ENCODE measurements at places on chromosomes 7 and 10.

GRCh38 chr7:44046321-44047061 is 2.0 kb downstream of the DBNL start:
- no peak for DNase-seq

GRCh38 chr7:151349507-151349853 is 7.9 kb downstream of the NUB1 start:
- DNase-seq = no peak

GRCh38 chr10:80579849-80580637 is 42.3 kb downstream of the SH2D4B start:
- DNase-seq = no peak

DNA sequence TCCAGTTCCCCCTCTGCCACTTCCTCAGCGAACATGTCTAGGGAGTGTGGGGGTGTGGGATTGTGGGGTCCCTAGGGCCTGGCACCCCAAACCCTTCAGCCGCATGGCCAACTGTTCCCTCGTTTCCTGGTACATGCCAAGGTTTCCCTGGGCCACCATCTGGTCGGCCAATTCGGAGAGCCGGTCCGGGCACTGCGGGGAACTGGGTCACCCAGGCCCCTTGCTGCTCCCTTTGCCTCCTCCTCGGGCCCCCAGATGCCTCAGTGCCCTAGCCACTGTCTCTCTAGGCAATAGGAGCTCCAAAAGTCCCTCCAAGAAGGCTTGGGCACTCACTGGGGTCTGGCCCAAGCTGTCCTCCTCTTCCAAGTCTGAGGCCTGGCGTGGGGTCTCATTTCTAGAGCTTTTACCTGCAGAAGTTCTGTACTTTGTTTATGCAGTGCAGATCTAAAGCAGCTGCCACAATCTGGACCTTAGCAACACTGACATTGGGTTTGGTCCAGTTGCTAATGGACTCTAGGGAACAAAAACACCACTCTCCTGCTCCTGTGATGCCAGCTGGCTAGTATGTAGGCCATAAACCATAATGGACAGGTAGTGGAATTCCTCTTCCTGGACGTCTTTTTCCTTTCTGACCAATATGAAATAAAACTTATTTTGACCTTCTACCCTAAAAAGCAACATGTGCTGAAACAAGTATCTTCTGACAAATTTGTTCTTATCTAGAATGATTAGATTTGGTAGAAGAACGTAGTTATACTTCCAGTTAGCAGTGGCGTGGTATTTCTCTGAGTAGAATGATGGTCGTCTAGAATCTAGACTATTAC is 172.9 kb downstream of the LRRC4 start:
- no peak for DNase-seq

- DNase-seq = no peak
These were observed 115.0 kb downstream of the DNAJB9 start for GRCh38 chr7:108684629-108685028.

GRCh38 chr10:32330214-32330613 is 16.7 kb downstream of the EPC1 start:
- no peak for DNase-seq

DNA sequence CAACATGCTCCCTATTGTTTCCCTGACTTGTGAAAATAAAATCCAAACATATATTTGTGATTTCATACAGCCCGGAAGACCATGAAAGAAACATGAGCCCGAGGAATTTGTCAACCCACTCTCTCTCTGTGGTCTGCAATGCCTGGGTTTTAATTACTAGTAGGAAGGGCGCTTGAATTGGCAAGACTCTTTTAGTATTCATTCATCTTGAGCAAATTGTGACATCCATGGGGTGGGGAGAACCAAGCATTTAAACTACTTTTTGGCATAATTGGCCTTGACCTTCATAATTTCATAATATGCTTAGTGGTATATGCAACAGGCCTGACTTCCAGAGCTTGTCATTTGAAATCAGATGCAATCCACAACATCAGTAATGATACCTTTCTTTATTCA is 142.4 kb upstream of the BMPER start:
- no peak for DNase-seq

Data from stimulated activated CD4-positive, alpha-beta T cell treated with anti-CD3 and anti-CD28 coated beads, Interleukin-4, amount 100 ng/mL, for 24 hours (primary cell).